ENCODE measurements at places on chromosomes 7 and 10. TPM values are rescaled to one million over a fixed set of nuclear protein-coding genes. Genes with fewer than 3 reads are reported as not detected.

Gene SCART1
- total RNA-seq = 1.7 TPM

Gene BAMBI
- total RNA-seq = 35.4 TPM

Gene NOC3L
- total RNA-seq = 21.8 TPM

Gene ADCY1
- 11.3 TPM for total RNA-seq

Gene BICC1
- 4.9 TPM for total RNA-seq

Gene NPC1L1
- total RNA-seq = 21.2 TPM

Gene TSPAN14
- total RNA-seq = 126 TPM

Gene MKI67
- total RNA-seq = 48.8 TPM

Gene FKBP6
- total RNA-seq = not detected

Gene NKX1-2
- total RNA-seq = not detected

Gene DRGX
- not detected for total RNA-seq

Gene LLCFC1
- not detected for total RNA-seq

Gene OR6B1
- not detected for total RNA-seq

Gene CNPY1
- not detected for total RNA-seq

Gene GLCCI1
- 39.3 TPM for total RNA-seq

Gene SPRN
- total RNA-seq = 0.12 TPM

Gene IKZF1
- total RNA-seq = 0.36 TPM

Gene CHST15
- total RNA-seq = 8.1 TPM

Gene ADIRF
- total RNA-seq = not detected

Gene SFTPA1
- total RNA-seq = 0.22 TPM

Gene HMX2
- total RNA-seq = not detected

Gene NDUFB8
- total RNA-seq = 167 TPM

Gene OR13A1
- 0.38 TPM for total RNA-seq

Gene TRIM50
- total RNA-seq = 10.9 TPM

Gene DEPP1
- 16.6 TPM for total RNA-seq

Gene PLAU
- 0.93 TPM for total RNA-seq

Gene TAS2R41
- not detected for total RNA-seq
